NCI-H460 (cell line): ENCODE measurements at places on chromosomes 1 and 21.

GRCh38 chr21:31550070-31550469, 109.4 kb upstream of the SOD1 start:
- no peak for DNase-seq

GRCh38 chr1:21436488-21437340, 3.2 kb upstream of the NBPF3 start:
- DNase-seq = no peak

- DNase-seq = no peak
Observed at GRCh38 chr1:51928896-51929295, 50.4 kb upstream of the NRDC start.

- no peak for DNase-seq
Observed at GRCh38 chr1:8344893-8345507, 27.1 kb downstream of the SLC45A1 start.

- no peak for DNase-seq
Observed at GRCh38 chr1:7857985-7858384, 5.1 kb upstream of the UTS2 start.

DNA sequence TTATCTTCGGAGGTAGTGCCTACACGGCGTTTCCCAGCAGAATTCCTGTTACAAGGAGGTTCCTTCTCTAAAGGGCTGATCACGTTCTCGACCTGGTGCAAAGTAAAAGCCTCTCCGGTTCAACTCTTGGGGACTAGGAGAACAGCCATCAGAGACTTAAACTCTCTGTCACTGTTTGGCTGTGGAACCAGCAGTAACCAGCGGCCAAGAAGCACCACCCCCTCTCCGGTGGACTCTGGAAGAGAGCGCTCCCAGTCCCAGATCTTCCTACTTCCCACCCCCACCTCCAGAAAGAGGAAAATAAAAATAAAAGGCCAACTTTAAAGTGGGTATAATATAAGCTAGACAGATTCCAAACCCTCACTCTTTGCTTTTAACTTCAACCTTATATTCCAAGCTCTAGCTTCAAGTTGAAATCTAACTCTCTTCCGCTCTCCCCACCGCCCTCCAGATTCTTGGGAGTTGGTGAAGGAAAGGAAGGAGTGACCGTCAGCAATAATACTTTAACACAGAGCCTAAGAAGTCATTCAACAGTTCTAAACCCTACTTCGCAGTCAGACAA, 2.9 kb downstream of the BRINP3 start:
- no peak for DNase-seq

DNA sequence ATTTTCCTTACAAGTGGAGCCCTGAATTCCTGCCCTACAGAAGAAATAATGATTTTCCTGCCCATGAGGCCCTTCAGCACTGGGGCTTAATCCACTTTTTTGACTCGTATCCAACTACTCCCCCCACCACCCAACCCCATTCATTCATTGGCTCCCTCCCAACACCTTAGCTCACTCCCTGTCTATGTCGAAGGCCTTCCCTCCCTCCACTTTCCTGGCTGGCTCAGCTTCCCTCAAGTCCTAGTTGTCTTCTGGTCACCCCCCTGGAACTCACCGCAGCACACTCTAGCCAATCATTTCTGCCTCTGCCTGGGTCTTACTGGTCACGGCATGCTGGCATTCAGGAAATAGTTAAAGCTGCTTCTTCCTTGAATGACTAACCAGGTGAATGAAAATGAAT, 118.9 kb downstream of the PGBD5 start:
- DNase-seq = no peak

- no peak for DNase-seq
Observed at GRCh38 chr1:92833840-92834239, 2.0 kb downstream of the RPL5 start.

- DNase-seq = peak; percentile 71
Observed at GRCh38 chr1:62841587-62842169, 57.7 kb downstream of the ATG4C start.

GRCh38 chr1:21547876-21548275, 38.7 kb downstream of the ALPL start:
- no peak for DNase-seq

DNA sequence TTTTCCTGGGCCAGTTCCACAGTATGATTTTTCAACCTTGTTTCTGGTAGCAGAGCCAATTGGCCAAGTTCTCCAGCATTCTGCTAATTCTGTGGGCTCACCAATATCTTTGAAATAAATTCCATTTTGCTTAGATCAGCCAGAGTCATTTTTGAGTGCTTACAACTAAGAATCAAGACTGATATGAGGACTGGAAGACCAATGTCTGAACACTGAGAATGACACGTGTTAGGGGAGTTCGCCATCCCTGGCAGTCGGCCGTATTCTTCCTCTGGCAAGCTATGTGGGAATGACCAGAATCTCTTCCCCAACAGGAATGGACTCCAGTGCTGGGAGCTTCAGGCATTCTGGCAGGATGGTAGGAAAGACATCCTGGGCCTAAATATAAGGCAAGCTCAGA, 4.9 kb upstream of the TENT5C start:
- DNase-seq = no peak

DNA sequence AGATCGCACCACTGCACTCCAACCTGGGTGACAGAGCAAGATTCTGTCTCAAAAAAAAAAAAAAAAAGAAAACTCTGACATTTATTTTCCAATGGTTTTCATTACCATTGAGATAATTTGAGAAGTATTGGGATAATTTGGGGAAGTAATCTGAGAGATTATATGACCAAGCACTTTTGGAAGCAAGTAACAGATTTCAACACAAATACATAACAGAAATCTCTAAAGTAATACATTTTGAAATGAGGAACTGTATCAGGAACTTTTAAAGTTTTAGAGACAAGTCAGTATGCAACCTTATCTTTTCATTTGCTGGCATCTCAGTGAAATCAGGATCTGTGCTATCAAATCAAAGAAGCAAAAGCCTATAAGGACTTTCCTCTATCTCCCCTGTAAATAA, 25.4 kb upstream of the SLC16A1 start:
- DNase-seq = no peak

DNA sequence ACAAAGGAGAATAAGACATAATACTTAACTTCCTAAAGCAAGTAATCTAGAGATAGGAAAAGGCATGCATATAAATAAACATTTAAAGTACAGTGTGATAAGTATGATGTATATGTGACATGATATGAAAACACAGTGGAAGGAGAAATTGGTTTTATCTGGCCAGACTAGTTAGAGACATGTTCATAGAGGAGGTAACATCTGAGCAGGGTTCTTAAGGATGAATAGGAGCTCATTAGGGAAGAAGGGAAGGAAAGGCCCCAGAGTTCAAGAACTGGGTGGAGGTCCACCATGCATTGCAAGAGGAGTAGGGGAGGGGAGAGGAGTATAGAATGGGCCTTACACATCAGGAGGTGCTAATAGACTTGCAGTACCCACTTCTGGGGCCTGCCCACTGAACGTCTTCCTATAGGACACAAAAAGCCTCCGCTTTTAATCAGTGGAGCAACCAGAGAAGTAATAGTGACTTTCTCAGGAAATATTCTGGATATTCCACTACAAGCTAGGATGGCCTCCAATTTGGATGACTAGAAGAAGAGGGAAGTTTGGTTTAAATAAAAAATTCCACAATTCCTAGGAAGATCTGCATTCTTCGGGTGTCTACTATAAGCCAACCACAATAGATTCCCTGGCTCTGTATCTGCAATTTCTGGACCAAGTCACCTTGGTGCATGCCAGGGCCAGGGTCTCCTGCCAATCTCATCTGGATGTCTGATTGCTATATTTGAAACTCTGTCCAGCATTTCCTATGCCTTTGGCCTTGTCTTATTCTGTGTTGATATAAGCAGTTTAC, 41.9 kb downstream of the NGF start:
- no peak for DNase-seq

- no peak for DNase-seq
Observed at GRCh38 chr1:73770109-73770905, 427.7 kb downstream of the LRRIQ3 start.

DNA sequence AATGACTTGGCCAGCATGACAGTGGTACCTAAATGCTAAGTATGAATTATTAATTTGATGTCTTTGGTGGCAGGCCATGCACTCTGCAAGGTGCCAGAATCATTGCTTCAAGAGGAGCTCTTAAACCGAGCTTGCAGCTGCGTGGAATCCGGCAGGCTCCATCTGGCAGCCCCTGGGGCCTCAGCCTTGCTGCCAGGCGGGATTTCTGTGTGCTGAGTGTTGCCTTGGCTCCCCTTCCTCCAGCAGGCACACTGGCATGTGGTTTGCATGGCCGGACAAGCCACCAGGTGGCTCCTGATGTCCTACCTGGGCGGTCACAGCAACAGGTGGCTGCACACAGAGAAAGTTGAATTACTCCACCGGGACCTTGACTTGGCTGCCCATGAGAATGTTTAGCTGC, 155.4 kb downstream of the URB2 start:
- DNase-seq = no peak

GRCh38 chr1:107934578-107934977, 30.4 kb downstream of the VAV3 start:
- DNase-seq = no peak
